ENCODE measurements at places on chromosomes 3 and 15.
A peak's percentile ranks its signal among the peaks of the same experiment; 100 is the strongest.

- no peaks in the 10 kb centered on the region for H3K36me3 ChIP-seq
- no peak overlapping the region for H3K27ac ChIP-seq
- H3K4me3 ChIP-seq = no peak overlapping the region
- no peaks in the 10 kb centered on the region for H3K27me3 ChIP-seq
These were observed 40.6 kb upstream of the CGNL1 start for GRCh38 chr15:57335719-57336118.

- no peak overlapping the region for H3K27ac ChIP-seq
- H3K27me3 ChIP-seq = no peaks in the 10 kb centered on the region
- no peaks in the 10 kb centered on the region for H3K36me3 ChIP-seq
- H3K4me3 ChIP-seq = no peak overlapping the region
These were observed 203.6 kb downstream of the PDCD6IP start for GRCh38 chr3:34001990-34002389.

- no peaks in the 10 kb centered on the region for H3K27me3 ChIP-seq
- no peaks in the 10 kb centered on the region for H3K36me3 ChIP-seq
- DNase-seq = peak; percentile 66
- peaks cover 47% of the 10 kb centered on the region for H3K4me1 ChIP-seq
These were observed 156.7 kb upstream of the TSC22D2 start for GRCh38 chr3:150251187-150252062.

GRCh38 chr3:14775563-14775962, 43.2 kb upstream of the FGD5 start:
- H3K27ac ChIP-seq = no peak overlapping the region
- H3K4me1 ChIP-seq = no peaks in the 10 kb centered on the region

DNA sequence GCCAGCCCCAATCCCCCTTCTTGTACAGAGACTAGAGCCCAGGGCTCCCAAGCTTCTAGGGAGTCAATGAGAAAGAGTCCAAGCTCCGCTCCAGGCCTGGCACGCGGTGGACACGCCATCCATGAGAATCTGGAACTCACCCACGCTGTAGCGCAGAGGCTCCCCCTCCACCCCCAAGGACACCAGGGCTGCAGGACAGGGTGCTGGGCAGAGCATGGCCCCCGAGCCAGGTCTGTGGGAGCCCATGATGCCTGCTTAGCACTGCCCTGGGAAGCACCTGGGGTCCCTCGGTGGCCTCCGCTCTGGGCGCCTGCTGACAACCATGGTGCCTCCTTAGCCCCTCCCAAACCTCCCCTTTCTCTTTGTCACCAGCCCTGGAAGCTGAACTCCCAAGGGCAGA, 28.5 kb downstream of the ACSBG1 start:
- no peaks in the 10 kb centered on the region for H3K36me3 ChIP-seq
- no peak for DNase-seq
- no peaks in the 10 kb centered on the region for H3K4me1 ChIP-seq
- no peak overlapping the region for H3K27ac ChIP-seq
- H3K27me3 ChIP-seq = no peaks in the 10 kb centered on the region
- no peak overlapping the region for H3K4me3 ChIP-seq

GRCh38 chr15:95839367-95839782, 491.1 kb upstream of the NR2F2 start:
- no peak overlapping the region for H3K4me3 ChIP-seq
- peaks cover 21% of the 10 kb centered on the region for H3K4me1 ChIP-seq
- H3K27ac ChIP-seq = peak overlapping the region; percentile 58
- H3K36me3 ChIP-seq = no peaks in the 10 kb centered on the region
- DNase-seq = no peak
- no peaks in the 10 kb centered on the region for H3K27me3 ChIP-seq

GRCh38 chr3:45035441-45036301, 9.6 kb downstream of the CLEC3B start:
- no peak overlapping the region for H3K27ac ChIP-seq
- no peaks in the 10 kb centered on the region for H3K27me3 ChIP-seq
- no peak overlapping the region for H3K4me3 ChIP-seq

DNA sequence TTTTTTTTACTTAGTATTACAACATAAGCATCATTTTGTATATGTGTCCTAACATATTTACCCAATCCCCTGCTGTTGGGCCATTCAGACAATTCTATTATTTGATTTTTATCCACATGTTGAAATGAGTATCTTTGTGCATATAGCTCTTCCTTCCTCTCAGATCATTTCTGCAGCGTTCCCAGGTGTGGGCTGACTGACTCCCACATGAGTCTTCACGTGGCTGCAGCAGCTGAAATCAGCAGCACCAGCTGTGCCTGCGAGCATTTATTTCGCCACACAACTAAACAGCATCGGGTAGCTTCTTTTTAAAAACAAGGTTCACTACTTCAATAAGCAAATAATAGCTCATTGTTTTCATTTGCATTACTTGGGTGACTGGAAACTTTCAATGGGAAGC, 44.5 kb upstream of the PDE8A start:
- H3K4me1 ChIP-seq = no peaks in the 10 kb centered on the region
- no peak overlapping the region for H3K27ac ChIP-seq
- no peak for DNase-seq
- no peak overlapping the region for H3K4me3 ChIP-seq
- H3K36me3 ChIP-seq = no peaks in the 10 kb centered on the region

GRCh38 chr15:44490622-44491021, 46.3 kb upstream of the EIF3J start:
- peaks cover 20% of the 10 kb centered on the region for H3K4me1 ChIP-seq
- DNase-seq = peak; percentile 27
- no peaks in the 10 kb centered on the region for H3K27me3 ChIP-seq
- H3K27ac ChIP-seq = no peak overlapping the region
- H3K4me3 ChIP-seq = no peak overlapping the region
- H3K36me3 ChIP-seq = peaks cover 17% of the 10 kb centered on the region

DNA sequence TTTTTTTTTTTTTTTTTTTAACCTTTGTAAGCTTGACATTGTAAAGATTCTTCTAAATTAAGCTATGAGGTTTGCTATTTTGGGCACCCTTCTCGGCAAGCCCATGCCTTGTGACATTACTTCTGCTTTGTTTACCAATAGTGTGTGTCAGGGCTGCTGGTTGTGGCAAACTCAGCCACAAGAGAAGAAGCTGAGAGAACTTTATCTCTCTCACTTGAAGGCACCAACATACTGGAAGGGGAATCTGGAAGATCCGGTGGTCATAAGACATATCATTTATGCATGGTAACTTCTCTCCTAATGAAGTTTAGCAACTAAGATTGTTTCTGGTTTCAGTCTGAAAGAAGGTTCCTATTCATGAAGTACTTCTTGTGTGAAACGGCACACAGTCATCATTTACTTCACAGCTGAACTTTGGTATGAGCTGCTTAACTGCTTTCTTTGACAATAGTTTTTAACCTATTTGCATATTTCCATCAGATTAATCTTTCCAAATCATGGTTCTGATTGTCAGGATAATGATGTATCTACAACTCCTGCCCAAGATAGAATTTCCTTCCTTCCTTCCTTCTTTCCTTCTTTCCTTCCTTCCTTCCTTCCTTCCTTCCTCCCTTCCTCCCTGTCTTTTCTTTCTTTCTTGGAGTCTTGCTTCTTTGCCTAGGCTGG, 189.3 kb downstream of the NFKBIZ start:
- H3K4me1 ChIP-seq = 0 out of 2 replicates have a peak, but pooled peaks cover 3% of the 10 kb centered on the region
- no peaks in the 10 kb centered on the region for H3K36me3 ChIP-seq
- no peaks in the 10 kb centered on the region for H3K27me3 ChIP-seq

DNA sequence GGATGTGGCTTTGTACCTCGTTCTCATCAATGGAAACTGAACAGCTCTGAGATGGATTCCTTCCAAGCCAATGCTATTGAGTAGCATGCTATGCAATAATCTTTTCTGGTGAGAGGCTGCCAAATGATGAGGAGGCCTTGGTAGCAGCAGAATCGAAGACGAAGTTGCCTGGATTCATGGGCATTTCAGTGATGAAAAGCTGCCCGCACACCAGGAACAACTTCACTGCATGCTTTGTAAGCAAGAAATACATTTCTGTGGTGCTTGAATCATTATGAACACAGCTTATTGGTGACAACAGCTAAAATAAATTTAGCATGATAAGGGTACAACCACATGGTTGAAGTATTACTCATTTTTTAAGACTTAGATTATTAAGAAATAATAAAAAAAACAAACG, 246.8 kb upstream of the ROBO1 start:
- H3K4me3 ChIP-seq = no peak overlapping the region
- H3K36me3 ChIP-seq = no peaks in the 10 kb centered on the region
- H3K4me1 ChIP-seq = no peaks in the 10 kb centered on the region
- no peak overlapping the region for H3K27ac ChIP-seq
- no peak for DNase-seq

DNA sequence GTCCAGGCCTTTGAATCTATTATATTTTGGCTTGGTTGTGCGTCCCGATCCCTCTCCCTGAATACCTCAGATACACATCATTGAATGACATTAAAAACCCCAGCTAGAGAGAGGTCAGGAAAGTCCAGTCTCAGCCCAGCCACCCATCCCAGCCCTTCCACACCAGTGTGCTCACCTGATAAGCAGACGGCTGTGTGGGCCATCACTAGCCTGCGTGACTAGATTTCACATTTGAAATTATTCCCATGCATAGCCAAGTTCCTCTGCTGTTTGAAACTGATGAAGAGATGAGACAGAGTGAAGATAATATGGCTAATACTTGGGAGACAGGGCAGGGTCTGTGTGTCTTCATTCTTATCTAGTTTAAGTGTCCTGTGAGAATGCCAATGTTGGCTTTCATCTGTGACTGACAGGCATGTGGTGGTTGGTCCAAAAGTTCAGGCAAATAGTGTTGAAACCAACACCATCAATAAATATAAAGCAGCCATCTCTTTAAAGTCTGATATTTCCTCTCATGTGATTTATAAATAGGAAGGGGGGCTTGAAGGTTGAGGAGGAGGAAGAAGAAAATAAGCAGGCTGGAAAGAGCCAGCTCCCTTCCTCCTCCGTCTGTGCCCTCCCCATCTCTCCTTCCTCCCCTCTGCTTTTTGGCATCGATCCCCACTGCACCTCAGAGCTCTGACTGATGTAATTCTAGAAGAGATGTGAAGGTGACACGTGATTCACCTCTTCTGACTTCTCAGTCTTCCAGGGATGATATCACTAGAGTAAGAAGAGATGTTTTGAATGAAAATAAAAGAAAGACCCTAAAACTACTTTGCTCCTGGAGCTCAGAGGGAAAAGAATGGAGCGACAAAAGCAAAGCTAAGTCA, 5.1 kb downstream of the FAM43A start:
- no peak overlapping the region for H3K27ac ChIP-seq
- H3K4me1 ChIP-seq = peaks cover 19% of the 10 kb centered on the region
- no peaks in the 10 kb centered on the region for H3K27me3 ChIP-seq

GRCh38 chr3:120435621-120436020, 15.2 kb downstream of the FSTL1 start:
- peak overlapping the region; percentile 25 for H3K4me3 ChIP-seq
- H3K4me1 ChIP-seq = peaks cover 100% of the 10 kb centered on the region
- no peaks in the 10 kb centered on the region for H3K27me3 ChIP-seq
- peak; percentile 76 for DNase-seq
- peaks cover 73% of the 10 kb centered on the region for H3K36me3 ChIP-seq

GRCh38 chr3:10721101-10721500, 94.9 kb upstream of the SLC6A11 start:
- H3K27me3 ChIP-seq = no peaks in the 10 kb centered on the region
- no peak overlapping the region for H3K4me3 ChIP-seq
- H3K27ac ChIP-seq = no peak overlapping the region
- H3K4me1 ChIP-seq = no peaks in the 10 kb centered on the region
- H3K36me3 ChIP-seq = no peaks in the 10 kb centered on the region
- no peak for DNase-seq
